ENCODE measurements at places on chromosomes 2 and 18.

- DNase-seq: no peak
Observed at GRCh38 chr2:105929516-105929915, 184.8 kb downstream of the NCK2 start.

- DNase-seq: no peak
Observed at GRCh38 chr2:134408791-134409190, 154.9 kb downstream of the MGAT5 start.

DNA sequence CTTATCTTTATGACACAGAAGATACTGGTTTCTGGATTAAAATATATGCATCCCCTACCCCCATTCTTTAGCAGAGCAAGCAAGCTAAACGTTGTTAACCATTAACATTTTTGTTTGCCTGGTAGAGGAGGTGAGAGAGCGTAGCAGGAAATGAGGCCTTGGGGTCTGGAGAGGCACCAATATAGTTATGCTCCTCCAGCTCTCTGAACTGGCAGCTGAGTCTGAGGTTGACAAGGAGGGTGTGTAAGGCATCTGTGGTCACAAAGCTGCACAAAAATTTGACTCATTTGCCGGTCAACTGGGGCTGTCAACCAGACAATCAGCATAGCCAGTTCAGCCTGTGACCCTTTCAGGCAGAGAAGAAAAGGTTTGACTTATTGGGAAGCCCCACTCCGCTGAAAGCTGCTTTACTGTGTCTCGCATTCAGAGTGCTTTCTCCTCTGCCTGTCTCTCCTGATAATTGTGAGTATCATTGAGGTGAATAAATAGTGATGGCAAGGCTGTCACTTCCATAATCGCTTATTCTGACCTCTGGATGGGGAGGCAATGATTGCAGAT is 647.5 kb upstream of the SETBP1 start:
- no peak for DNase-seq

DNA sequence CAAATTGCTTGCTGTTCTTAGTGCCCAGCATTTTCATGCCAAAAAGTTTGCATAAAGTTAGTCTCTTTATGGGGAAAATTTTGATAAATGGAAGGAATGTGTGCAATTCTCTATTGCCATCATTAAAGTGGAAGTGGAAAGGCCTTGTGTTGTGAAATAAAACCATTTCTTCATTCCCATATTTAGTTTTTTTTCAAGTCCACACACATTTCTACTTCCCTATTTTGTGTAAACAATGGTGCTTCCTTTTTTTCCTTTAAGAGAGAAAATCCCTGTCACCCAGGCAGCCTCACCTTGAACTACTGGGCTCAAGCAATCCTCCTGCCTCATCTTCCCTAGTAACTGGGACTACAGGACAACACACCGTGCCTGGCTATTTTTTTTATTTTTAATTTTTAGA is 42.3 kb upstream of the NCOA1 start:
- DNase-seq: no peak
